Kasumi-1 (cell line): ENCODE measurements at places on chromosomes 3 and 15.

DNA sequence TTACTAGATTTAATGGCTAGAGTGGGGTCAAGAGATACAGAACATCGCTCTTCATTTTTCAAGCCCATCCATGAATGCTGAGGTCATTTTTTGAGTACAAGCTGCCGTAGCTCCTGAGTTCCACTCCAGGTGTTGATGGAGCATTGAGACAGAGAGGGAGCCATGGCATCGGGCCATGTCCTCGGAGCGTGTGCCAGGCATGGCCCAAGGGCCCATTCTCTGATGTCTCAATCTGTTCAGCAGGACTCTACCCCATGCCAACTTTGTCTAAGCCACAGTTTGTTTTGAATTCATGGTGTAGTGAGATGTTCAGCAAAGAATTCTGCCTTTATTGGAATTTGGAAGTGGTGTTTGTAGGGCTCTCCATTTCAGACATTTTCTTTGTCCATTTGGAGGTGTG is 110.5 kb upstream of the ADAMTS9 start:
- DNase-seq: no peak

- no peak for DNase-seq
These were observed 122.4 kb downstream of the NR1D2 start for GRCh38 chr3:24067483-24067882.

GRCh38 chr15:28986726-28987125 is 101.0 kb downstream of the APBA2 start:
- DNase-seq: no peak

GRCh38 chr3:132556508-132557159 is 40.4 kb upstream of the ACKR4 start:
- no peak for DNase-seq

GRCh38 chr3:129892857-129893580 is 492 bp downstream of the TMCC1 start:
- DNase-seq: peak; percentile 55

DNA sequence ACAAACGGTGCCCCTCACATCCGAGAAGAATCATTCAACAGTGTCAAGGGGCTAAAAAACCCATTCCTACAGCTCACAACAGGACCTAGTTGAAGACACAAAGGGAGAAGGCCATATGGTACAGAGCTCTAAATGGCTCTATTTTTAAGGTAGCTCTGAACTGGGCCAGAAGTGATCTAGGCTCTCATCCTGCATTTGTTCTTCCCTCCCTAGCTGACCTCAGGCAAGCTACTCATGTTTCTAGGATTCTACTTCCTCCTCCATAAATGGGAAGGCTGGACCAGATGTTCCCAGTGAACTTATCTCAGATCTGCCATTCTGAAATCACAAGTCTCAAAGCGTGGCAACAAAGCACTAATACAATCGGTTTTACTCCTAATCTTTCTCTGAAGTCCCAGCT is 62.3 kb downstream of the CPNE4 start:
- DNase-seq: no peak

DNA sequence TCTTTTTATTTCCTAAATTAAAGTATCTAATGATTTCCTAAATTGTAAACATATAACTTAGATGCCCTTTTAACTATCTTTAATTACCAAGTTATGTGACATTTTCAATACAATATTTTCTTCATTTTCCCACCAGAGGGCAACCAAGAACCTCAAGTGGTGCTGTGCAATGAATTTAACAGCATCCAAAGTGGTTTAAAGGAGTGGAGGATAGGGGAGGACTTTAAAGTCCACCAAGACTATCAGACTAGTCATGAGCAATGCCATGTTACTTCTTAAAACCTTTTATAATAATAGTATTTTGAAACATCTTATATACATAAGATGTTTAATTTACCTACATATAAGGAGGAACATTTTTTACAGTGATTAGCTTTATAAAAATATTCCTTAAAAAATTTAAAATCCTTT is 74.4 kb downstream of the DLG1 start:
- peak; percentile 81 for DNase-seq

GRCh38 chr15:69253156-69253555 is 45.6 kb upstream of the PAQR5 start:
- DNase-seq: no peak

DNA sequence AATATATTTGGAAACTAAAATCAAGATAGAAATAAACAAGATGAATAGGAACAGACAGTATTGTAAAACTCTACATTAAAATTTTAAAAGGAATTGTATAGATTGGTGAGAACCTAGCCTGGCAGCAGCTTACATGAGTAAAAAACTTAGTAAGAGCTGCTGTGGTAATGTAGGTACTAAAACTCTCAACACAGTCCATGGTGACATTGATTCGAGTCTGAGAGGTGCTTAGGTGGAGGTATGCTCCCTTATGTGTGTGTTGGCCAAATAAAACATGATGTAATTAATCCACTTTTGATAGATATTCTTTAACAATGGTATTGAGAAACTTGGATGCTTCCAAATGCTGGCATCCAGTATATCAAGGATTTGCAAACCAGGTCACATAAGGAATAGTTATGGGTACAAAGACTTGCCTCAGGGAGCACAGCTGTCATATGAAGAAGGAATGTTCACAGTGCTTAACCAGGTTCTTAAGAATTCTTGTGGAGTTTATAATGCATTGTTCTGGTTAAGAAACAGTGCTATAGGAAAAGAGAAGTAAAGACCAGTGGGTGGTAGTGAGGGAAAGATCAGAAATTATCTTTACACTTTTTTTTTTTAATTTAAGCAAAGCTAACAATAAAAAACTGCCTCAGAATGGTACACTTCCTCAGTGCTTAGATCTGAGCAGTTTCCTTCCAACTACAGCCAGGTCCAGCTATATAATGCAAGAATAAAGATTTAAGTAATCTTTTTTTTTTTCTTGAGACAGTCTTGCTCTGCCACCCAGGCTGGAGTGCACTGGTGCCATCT is 24.6 kb upstream of the IL20RB start:
- DNase-seq: no peak

- DNase-seq: no peak
These were observed 16.5 kb upstream of the SKOR1 start for GRCh38 chr15:67808821-67809220.

GRCh38 chr3:35505181-35505580 is 134.1 kb upstream of the ARPP21 start:
- DNase-seq: no peak
